ENCODE measurements at places on chromosomes 7 and 10. TPM values are rescaled to one million over a fixed set of nuclear protein-coding genes. Genes with fewer than 3 reads are reported as not detected.

The ACHE gene
- not detected for total RNA-seq

The ABCC2 gene
- total RNA-seq, result 1.0 TPM

The GPR146 gene
- total RNA-seq, result 13.3 TPM

The TEX47 gene
- not detected for total RNA-seq

The WDR11 gene
- total RNA-seq, result 54.1 TPM

The HTR5A gene
- total RNA-seq, result not detected

The ADAM22 gene
- 0.96 TPM for total RNA-seq

The LIPF gene
- total RNA-seq, result not detected

The PDLIM1 gene
- 19.6 TPM for total RNA-seq

The AGAP5 gene
- total RNA-seq, result 10.2 TPM

The NPC1L1 gene
- not detected for total RNA-seq

The MEIG1 gene
- total RNA-seq, result 0.71 TPM

The GBX1 gene
- total RNA-seq, result not detected

The RSPH10B gene
- not detected for total RNA-seq

The FASTK gene
- total RNA-seq, result 85.9 TPM

The KCNMA1 gene
- total RNA-seq, result not detected

The ZNF239 gene
- 0.45 TPM for total RNA-seq

The KCND2 gene
- not detected for total RNA-seq

The ATP5MK gene
- 276 TPM for total RNA-seq

The LAMB1 gene
- not detected for total RNA-seq

The AQP1 gene
- 0.21 TPM for total RNA-seq

The BMI1 gene
- total RNA-seq, result 30.3 TPM

The AUTS2 gene
- 13.9 TPM for total RNA-seq

The CAMK2B gene
- total RNA-seq, result not detected

The GPRIN2 gene
- not detected for total RNA-seq

The OR13A1 gene
- 0.10 TPM for total RNA-seq

The PTPRN2 gene
- 2.6 TPM for total RNA-seq

The CYP2E1 gene
- total RNA-seq, result 0.79 TPM

The CEP55 gene
- total RNA-seq, result 77.5 TPM

The FAM25A gene
- total RNA-seq, result not detected

The NSUN6 gene
- total RNA-seq, result 22.0 TPM
